Mucosa of gallbladder (tissue), 1 donor: ENCODE measurements at places on chromosomes 6 and 20. TPM values are rescaled to one million over a fixed set of nuclear protein-coding genes. Genes with fewer than 3 reads are reported as not detected.

Gene HSPA12B
- total RNA-seq, result 5.4 TPM

DNA sequence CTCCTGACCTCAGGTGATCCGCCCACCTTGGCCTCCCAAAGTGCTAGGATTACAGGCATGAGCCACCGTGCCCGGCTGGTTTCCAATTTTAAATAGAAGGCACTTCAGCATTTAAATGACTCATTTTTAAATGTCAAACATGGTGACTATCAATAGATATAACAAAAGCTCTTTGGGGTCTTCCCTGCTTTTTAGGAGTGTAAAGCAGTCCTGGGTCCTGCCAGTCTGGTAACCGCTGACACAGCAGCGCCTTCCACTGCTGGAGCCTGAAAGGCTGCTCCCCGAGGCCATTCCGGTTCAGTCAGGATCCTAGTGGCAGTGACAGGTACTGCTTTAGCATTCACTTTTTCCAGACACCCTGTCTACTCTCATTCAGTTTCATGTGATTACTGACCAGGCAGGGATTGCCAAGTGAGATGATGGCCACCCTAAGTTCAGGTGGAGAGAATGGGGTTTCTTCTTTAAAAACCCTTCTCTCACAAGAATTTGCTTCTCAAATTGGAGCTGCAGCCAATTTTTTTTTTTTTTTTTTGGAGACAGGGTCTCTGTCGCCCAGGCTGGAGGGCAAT, 5.1 kb downstream of the DIDO1 start:
- peak; percentile 57 for DNase-seq

- no peak for DNase-seq
These were observed 142.8 kb downstream of the IPCEF1 start for GRCh38 chr6:154213782-154214181.

GRCh38 chr6:20286968-20287565, 74.8 kb upstream of the MBOAT1 start:
- no peak for DNase-seq

DNA sequence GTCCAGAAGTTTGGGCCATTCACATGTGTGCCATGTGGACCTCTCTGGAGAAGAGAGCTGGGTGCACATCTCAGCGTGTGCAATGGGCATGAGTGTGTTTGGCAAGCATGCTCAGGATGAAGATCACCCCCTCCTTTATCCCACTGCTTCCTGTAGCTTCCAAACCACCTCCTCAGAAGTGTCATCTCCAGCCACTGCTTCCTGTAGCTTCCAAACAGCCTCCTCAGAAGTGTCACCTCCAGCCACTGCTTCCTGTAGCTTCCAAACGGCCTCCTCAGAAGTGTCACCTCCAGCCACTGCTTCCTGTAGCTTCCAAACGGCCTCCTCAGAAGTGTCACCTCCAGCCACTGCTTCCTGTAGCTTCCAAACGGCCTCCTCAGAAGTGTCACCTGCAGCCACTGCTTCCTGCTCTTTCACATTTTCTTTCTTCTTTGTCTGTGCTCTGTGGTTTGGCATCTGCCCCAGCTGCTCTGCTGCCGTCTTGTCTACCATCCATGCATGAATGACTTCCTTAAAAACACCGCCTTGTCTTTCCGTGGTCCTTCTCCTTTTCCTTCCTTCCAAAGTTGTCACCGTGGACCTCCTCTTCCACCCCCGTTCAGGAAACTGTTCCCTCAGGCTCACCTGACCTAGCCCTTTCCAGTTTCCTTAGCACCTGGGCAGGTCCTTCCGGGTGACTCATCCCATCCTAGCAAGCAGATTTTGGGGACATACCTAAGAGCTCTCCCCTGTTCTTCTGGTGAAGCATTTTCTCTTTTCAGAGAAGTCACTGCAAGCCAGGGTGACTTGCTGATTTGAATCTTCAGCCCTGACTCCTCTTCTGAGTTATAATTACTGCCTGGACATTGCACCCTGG, 43.5 kb upstream of the TIAM2 start:
- no peak for DNase-seq

Gene FAXC
- 7.3 TPM for total RNA-seq

GRCh38 chr6:168039849-168040248, 39.2 kb downstream of the FRMD1 start:
- no peak for DNase-seq

GRCh38 chr6:134315974-134316441, 1.9 kb downstream of the SGK1 start:
- DNase-seq, result no peak

Gene KCNQ2
- total RNA-seq, result 0.46 TPM

Gene LY6G6C
- total RNA-seq, result not detected

GRCh38 chr6:138008791-138009190, 98.4 kb downstream of the PERP start:
- no peak for DNase-seq

Gene SMPDL3A
- total RNA-seq, result 27.9 TPM

DNA sequence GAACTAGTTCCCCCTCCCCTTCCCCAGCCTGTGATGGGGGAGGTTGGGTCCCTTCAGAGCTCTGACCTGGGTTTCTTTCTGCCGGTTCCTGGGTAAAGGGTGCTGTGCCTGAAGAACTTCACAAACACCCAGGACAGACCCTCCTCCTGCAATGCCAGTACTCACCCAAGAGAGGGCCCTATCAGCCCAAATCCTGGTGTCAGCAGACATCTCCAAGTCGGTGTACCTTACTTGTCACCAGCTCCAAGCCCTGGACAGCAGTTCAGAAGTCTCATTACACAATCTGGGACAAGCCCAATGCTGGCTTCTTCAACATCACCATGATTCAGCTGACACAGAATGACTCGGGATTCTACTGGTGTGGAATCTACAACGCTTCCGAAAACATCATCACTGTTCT, 467 bp downstream of the TREML4 start:
- DNase-seq, result no peak

GRCh38 chr6:121430514-121431460, 4.7 kb upstream of the GJA1 start:
- DNase-seq, result no peak

DNA sequence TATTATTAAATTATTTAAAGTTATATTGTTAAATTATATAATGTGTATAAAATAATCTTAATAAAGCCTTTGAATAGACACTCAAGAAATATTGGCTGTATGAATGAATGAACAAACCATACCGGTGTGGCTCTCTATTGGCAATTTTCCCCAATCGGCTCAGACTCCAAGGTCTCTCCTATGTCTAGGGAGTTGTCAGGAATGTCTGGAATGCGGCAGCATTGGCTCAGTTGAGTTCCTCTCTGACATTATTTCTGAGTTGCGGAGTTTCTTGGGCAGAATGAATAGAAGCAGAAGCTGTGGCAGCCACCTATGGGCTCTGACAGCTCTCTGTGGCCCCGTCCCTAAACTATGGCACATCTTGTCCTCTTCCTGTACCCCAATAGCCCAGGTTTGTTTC, 111.0 kb downstream of the SOBP start:
- peak; percentile 82 for DNase-seq

- DNase-seq, result peak; percentile 64
These were observed 97.7 kb downstream of the KCNB1 start for GRCh38 chr20:49384437-49385434.

Gene NCOA3
- 30.9 TPM for total RNA-seq

Gene MYBL2
- 1.6 TPM for total RNA-seq

- DNase-seq, result no peak
These were observed 26.2 kb upstream of the MMP24 start for GRCh38 chr20:35200267-35200666.

GRCh38 chr20:19466206-19466928, 253.9 kb downstream of the SLC24A3 start:
- no peak for DNase-seq

DNA sequence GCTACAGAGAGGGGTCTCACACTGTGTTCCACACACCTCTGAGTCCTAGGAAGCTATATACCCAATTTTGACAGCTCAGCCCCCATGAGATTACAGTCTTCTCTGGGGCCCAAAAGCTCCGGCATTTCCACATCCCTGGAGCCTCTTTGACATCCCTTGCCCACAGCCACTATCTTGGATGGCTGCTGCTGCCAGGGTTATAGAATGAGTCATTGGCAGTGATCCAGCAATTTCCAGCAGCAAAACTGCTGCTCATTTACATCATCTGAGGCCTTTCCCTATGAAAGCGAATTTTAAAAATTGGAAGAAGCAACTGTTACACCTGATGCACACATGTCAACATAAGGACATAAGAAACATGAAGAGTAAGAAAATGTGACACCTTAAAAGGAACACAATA, 590.7 kb downstream of the MEI4 start:
- no peak for DNase-seq

GRCh38 chr20:46974669-46975434, 80.2 kb downstream of the EYA2 start:
- DNase-seq, result no peak

GRCh38 chr6:38137608-38138265, 318.2 kb downstream of the ZFAND3 start:
- DNase-seq, result no peak

Gene HLA-DOB
- total RNA-seq, result 0.69 TPM

DNA sequence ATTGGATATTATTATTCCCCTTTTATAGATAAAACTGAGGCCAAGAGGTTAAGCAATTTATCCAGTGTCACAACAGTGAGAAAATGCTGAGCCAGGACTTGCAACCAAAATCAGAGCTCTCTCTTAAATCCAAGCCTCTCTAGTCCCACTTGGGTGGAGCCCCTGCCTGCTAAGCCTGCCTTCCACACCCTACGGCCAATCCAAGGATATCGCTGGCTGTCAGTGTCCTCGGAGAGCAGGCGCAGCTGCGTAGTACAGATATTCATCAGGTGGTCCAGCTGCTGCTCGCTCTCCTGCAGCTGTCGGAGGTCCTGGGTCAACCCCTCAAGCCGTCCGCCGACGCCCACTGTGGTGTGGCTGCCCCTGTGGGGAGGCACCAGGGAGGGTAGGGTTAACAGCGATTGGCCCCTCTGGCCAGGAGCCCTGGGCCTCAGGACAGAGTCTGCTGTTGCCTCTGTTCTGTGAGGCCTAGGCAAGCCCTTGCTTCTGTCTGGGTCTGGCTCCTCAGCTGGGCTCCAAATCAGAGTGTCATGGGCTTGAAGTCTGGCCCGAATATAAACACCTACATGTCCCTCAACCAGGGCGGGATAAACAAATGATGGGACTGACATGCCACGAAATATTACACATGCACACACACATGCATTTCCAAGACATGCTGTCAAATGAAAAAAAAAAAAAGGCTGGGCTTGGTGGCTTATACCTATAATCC, 3.9 kb upstream of the NECAB3 start:
- no peak for DNase-seq

GRCh38 chr6:44388887-44389286, 1.4 kb downstream of the CDC5L start:
- no peak for DNase-seq

GRCh38 chr6:134165561-134166201, 113.3 kb upstream of the SLC2A12 start:
- DNase-seq, result no peak

- DNase-seq, result no peak
These were observed 1.6 kb downstream of the SCAND1 start for GRCh38 chr20:35952480-35953386.

Gene COL9A3
- 3.6 TPM for total RNA-seq
